ENCODE measurements at places on chromosomes 3 and 15. TPM values are rescaled to one million over a fixed set of nuclear protein-coding genes. Genes with fewer than 3 reads are reported as not detected.
A peak's percentile ranks its signal among the peaks of the same experiment; 100 is the strongest.

Gene TEX9
- total RNA-seq: 8.3 TPM

Gene ARRDC4
- total RNA-seq: 6.2 TPM

Gene ARPP19
- total RNA-seq: 168 TPM

DNA sequence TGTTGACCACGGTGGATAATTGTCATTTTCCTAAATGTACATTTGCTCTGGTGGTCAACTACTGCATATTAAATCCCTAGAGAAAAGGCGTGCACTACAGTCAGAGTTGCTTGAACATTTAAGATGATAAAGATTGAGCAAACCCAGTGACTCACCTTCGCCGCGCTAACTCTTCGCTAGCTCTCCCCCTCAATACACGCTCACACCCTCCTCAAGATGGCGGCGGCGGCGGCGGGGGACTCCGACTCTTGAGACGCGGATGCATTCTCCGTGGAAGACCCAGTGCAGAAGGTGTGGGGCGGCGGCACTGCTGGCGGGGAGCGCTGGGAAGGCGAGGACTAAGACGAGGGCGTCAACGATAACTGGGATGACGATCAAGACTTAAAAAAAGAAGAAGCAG, 79.8 kb upstream of the PFN2 start:
- no peak for DNase-seq

GRCh38 chr3:171524921-171525310, 64.7 kb upstream of the TNIK start:
- DNase-seq: no peak

GRCh38 chr15:60077581-60078359, 73.7 kb downstream of the FOXB1 start:
- DNase-seq: no peak

- DNase-seq: no peak
Observed at GRCh38 chr3:115687721-115688120, 64.4 kb downstream of the GAP43 start.

DNA sequence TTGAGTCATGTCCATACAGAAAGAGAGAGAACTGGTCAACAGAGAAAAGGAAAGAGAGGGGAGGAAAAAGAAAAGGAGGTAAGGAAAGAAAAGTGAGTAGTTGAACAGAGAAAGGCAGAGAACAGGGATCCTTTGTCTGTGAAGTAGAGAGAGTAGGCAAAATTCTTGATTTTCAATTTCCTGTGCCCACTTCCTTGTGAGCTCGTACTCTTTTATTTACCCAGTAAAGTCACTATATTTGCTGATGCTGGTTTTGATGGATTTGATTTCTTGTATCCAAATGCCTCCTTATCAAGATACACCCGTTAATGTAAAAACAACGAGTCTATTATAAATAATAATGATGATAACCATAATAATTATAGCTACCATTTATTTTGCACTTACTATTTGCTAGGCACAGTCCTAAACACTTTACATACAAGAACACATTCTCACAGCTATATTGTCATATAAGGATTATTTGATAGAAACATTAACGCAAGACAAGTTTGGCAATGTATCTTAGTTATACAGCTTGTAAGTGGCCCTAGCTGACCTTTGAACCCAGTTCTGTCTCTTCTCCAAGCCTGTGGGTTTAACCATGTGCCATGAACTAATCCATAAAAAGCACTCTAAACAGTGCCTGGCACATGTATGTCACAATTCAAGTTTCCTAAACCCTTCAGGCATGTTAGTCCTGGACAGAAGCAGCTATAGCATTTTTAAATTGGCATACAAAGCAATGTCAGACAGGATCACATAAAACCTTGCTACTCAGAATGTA, 6.7 kb upstream of the P2RY1 start:
- no peak for DNase-seq

GRCh38 chr15:69666921-69667811, 214.5 kb downstream of the RPLP1 start:
- no peak for DNase-seq

GRCh38 chr3:168794427-168794826, 698.7 kb upstream of the GOLIM4 start:
- no peak for DNase-seq

GRCh38 chr3:64254443-64254842, 29.2 kb upstream of the PRICKLE2 start:
- DNase-seq: no peak

GRCh38 chr3:127555108-127555507, 35.4 kb downstream of the TPRA1 start:
- no peak for DNase-seq

- DNase-seq: no peak
Observed at GRCh38 chr3:8500989-8501370, 643 bp upstream of the LMCD1 start.

DNA sequence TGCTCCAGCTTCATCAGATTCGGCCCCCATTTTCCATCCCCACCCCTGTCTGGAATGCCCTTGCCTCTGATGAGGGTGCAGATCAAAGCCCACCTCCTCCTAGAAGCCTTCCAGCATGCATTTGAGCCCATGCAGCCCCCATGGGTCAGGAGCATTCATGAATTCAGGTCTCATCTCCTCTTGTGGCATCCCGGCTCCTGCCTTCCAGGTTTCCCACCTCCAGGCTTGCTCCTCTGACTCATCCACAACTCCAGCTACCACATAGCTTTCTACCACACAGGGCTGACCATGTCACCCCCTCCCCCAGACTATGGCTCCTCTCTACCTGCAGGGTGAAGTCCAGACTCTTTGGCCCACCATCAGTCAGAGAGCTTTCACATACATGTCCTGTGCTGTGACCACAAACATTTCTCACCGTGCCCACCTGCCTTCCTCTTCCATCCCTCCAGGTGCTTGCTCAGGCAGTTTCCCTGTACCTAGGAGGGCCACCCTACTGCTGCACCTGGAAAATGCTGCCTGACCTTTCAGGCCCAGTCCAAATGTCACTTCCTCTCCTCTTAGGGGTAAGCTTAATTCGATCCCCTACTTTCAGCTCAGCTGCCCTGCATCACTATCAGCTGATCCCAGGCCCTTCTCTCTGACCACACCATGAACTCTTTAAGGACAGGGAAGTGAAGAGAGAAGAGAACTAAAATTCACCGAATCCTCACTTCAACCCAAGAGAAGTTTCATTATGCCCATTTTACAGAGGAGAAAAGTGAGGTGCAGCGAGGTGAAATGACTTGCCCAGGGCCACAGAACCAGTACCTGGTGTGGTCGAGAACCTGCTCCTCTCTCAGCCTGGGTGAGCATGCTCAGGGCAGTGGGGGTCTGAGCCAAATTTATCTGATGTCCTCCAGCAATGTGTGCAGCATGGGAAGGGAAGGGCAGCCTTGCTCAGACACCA, 13.7 kb upstream of the FGD5 start:
- no peak for DNase-seq

GRCh38 chr15:92495446-92495845, 101.8 kb downstream of the ST8SIA2 start:
- no peak for DNase-seq

DNA sequence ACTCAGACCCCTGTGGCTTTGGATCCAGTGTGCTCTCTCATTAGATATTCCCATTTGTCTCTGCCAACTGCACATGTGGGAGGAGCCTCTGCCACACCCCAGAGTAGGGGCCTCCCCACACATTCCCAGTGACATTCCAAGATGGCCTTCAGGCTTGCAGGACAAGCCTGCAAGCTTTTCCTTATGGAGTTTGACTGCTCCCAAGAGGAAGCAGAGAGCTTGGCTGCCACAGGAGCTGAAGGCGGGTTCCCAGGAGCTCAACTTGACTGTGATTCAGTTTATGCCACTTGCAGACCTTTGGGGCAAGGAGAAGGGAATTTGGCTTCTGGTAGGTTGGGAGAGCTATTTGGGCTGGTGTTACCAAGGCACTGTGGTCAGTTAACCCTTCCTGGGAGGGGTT, 22.5 kb upstream of the EPHB1 start:
- no peak for DNase-seq

- peak; percentile 72 for DNase-seq
Observed at GRCh38 chr15:74525945-74526344, 15.1 kb upstream of the ARID3B start.

DNA sequence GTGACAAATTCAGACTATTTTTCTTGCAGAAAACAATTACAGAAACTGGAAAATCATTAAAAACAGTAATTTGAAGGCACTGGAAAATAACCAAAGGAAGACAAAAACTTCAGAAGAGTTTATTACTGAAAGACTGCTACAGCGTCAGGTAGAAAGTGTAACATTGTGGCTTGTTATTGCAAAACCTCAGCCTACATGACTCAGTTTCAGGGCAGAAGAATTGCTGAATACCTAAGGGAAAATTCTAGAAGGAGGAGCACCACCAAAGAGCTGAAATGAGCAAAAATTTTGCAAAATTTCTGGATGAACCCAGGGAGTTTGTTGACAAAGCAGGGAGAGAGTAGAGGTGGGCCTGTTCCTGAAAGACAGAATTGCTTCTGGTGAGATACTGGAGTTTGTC, 219.6 kb downstream of the C3orf38 start:
- no peak for DNase-seq

DNA sequence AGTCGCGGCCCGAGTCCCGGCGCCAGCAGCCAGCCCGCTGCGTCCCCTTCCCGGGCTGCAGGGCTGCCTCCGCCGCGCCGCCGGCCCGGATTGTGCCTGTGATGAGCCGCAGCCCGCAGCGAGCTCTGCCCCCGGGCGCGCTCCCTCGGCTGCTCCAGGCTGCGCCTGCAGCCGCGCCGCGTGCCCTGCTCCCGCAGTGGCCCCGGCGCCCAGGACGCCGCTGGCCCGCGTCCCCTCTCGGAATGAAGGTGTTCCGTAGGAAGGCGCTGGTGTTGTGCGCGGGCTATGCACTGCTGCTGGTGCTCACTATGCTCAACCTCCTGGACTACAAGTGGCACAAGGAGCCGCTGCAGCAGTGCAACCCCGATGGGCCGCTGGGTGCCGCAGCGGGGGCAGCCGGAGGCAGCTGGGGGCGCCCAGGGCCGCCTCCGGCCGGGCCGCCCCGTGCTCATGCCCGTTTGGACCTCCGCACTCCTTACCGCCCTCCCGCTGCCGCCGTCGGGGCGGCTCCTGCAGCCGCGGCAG, 1.2 kb downstream of the CHST2 start:
- DNase-seq: peak; percentile 32

GRCh38 chr15:50735156-50735555, 30.4 kb downstream of the SPPL2A start:
- DNase-seq: no peak

All from fibroblast of the aortic adventitia (primary cell).